ENCODE measurements at places on chromosomes 6 and 20.
A peak's percentile ranks its signal among the peaks of the same experiment; 100 is the strongest.

DNA sequence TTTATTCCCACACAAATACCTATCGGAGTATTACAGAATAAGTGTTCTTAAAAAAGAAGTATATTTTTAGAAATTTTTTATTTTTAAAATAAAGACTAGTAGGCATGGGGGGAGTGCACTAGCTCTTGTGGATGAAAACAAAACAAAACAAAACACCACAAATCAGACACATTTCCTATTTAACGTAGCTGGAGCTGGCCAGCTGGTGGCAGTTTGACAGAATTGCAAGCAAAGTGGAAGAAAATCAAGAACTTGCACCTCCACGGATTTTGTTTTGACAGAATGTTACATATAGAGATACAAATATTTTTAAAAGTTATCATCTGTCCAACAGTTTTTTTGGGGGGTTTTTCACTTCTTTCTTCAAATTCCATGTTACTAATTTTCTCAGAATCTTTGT is 63.6 kb upstream of the SNRPB2 start:
- DNase-seq, result no peak

GRCh38 chr6:10484912-10485311 is 36.2 kb upstream of the GCNT2 start:
- DNase-seq, result no peak

DNA sequence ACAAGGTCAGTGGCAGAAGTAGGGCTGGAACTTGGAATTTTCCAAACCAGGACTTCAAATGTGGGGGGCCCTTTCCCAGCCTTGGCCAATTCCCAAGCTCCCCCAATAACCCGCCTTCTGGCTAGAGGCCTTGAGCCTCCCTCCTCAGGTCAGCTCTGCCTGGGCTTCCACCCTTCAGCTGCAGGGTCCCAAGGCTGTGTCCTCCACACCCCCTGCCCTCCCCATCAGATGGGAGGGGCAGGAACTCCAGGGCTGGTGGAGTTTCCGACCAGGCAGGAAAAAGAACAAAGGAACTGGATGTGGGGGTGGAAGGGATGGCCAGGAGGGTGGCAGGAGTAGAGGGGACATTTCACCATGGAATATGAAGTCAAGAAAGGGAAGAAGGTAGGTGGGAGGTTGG is at the start of gene CCM2L:
Gene CCM2L (plus strand): TSS at position 338 of the 400 bp plus-strand sequence. CDS start 17 bp downstream, at position 355.
- DNase-seq, result no peak

- DNase-seq, result no peak
These were observed 26.9 kb downstream of the SLC22A16 start for GRCh38 chr6:110449541-110449895.

- no peak for DNase-seq
These were observed 53.7 kb downstream of the JARID2 start for GRCh38 chr6:15299430-15300131.

DNA sequence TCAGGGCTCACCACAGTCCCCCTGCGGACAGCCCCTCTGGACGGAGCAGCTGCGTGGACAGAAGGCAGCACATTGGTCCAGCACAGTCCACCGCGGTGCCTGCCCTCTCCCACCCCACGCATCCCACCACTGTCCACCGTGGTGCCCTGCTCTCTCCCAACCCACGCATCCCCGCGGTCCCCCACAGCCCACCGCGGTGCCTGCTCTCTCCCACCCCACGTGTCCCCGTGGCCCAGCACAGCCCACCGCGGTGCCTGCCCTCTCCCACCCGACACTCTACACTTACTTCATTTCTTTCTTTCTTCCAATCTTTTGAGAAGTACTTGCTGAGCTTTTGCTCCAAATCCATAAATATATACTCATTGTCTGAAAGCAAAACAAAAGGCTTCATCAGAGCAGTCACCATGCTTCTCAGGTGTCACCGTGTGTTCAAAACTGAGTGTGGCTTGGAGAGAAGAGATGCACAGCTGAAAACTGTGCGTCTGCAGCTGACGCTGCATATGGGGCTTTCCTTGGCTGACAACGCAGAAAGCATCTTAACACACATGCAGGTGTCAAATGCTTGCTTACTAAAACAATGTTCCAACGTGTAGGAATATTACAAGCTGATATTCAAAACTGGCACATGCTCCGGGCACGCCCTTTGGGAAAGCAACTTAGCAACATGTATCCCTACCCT is 11.8 kb downstream of the FRMD1 start:
- no peak for DNase-seq

- DNase-seq, result no peak
These were observed 3.5 kb downstream of the SCML4 start for GRCh38 chr6:107820338-107821261.

- peak; percentile 13 for DNase-seq
These were observed at the start of gene MRAP2 for GRCh38 chr6:84033523-84034451. Gene MRAP2 (plus strand): TSS chr6:84033772. CDS start chr6:84055319, 21,547 bp downstream.

DNA sequence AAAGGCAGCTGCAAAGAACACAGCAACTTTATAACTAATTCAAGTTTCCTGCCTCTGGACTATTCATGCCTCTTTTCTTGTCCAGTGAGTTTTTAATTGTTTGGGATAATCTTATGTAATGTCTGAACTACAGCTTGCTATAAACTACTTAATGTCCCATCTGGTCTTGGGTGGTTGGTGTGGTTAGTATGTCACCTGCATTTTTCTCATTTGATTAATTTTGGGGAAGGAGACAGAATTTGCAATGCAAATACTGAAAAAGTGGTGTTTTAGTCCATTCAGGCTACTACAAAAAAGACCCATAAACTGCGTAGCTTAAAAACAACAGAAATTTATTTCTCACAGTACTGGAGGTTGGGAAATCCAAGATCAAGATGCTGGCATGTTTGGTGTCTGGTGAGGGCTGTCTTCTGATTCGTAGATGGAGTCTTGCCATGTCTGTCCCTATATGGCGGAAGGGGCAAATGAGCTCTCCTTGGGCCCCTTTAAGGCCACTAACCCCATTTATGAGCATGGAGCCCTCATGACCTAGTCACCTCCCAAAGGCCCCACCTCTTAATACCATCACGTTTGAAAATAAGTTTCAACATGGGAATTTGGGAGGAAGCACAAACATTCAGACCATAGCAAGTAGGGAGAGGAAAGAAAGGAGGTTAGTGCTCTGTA is 22.4 kb downstream of the RNF8 start:
- DNase-seq, result no peak

- no peak for DNase-seq
These were observed 19.1 kb upstream of the FOXC1 start for GRCh38 chr6:1590580-1590979.

- DNase-seq, result no peak
These were observed 1160.2 kb downstream of the EPHA7 start for GRCh38 chr6:92259171-92259570.

- DNase-seq, result no peak
These were observed 864.2 kb downstream of the KIF16B start for GRCh38 chr20:15708984-15709598.

DNA sequence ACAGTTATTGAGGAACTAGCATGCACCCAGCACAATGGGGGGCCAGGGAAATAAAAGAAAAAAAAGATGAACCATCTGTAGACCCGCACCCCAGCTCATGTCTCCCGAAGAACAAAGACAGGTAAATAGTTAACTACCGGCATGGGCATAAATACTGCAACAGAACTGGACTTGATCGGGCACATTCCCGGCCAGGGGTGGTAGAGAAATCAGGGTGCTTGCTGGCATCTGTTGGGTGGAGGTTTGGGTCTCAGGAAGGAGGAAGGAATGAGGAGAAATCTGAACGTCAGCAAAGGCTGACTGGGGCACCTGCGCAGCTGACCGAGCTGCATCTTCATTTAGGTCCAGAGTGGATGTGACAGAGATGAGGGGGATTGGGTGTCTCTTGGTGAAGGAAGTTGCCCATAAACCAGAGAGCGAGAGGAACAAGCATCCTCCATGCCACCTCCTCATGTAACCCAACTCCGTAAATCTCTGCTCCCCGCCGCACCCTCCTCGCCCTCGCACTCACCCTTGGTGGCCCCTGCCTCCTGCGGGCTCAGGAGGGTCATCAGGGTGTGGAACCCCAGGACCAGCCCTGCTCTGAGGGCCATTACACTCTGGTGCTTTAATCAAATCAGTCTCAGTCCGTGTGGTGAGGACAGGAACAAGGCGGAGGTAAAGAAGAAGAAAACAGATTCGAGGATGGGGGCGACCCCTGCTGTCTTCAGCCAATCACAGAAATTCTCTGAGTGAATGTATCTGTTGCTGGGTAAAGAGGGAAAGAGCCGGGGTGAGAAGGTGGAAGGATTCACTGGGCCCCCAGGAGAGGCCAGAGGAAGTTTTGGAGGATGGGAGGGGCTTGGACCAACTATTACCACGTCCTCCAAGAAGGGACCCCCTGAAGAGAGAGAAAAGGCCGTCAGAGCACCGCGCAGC is at the start of gene HLA-DOA:
Gene HLA-DOA (minus strand): TSS at position 648 of the 918 bp plus-strand sequence.
- no peak for DNase-seq

DNA sequence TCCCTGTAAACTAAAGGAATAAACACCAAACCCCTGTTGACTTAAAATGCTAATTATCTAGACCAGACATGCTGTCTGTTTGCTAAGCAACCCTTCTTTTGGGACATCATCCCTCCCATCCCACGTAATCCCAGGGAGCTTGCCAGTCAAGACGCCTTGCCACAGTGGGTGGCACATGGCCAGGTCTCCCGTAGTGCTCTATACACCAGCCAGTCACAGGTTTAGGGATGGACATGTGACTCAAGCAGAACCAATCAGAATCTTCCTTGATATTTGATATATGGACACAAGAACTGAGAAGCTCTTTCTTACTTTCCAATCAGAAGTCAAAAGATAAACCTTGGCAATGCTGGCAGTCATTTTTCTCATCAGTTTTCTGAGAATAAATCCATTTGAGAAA is 60.0 kb downstream of the CNKSR3 start:
- DNase-seq, result no peak

DNA sequence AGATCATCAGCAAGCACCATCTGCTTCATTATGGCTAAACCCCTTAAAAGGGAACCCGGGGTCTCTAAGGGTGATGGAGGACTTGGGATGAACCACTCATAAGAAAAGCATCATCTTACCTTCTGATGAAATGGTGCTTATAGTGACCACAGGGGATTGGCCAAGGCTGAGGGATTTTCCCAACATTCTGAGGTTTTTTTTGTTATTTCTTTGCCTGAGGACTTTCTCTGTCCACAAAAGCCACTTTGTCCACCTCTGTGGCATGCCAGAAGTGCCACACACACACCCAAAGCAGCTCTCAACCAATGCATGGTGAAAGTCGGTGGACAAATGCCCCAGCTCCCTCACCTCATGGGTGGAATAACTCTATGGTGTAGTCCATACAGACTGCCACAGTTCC is 79.3 kb upstream of the TOP1 start:
- DNase-seq, result no peak

DNA sequence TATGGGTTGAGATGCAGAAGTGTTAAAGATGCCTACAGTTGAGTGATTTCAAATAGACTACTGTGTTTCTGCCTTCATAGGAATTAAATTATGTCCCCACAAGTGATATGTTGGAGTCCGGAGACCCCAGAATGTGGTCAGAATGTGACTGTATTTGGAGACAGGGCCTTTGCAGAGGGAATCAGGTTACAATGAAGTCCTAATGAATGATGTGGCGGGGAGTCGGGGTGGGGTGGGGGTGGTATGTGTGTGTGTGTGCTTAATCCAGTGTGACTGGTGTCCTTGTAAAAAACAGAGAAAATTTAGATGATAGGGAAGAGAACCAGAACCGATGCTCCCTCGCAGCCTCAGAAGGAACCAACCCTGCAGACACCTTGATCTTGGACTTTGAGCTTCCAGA is 448.2 kb downstream of the QKI start:
- no peak for DNase-seq

DNA sequence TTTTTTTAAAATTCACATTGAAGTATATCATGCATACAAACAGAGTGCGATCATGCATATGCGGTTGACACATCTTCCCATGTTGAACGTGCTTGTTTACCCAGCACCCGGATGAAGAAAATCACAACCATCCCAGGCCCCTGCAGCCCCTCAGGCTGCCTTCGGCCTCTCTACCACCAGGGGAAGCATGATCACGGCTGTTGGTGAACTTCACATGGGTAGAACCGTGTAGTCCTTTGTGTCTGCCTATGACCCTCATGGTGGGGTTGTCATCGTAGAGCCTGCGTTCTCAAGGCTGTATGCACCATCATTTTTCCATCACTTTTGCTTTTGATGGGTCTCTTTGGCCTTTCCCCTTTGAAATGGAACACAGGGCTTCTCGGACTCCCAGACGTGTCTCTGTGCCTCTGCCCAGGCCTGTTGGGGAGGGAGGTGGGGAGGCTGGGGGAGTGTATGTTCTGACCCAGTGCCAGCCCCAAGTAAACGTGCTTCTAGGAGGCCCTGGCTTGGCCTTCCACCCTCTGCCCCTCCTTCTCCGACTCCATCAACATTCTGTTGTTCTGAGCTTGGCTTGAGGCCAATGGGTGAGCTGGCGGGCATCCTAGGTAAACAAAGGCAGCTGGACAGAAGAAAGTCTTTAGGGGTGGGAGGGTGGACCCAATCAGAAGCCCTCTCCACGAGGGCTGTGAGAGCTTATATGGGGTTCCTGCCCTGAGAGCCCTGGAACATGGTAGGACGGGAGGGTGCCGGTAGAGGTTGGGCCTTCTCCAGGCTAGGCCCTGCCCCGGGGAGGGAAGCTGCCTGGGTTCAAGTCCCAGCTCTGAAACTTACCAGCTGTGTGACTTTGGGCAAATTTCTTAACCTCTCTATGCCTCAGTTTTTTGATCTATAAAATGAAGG is 39.7 kb downstream of the TGM2 start:
- no peak for DNase-seq

DNA sequence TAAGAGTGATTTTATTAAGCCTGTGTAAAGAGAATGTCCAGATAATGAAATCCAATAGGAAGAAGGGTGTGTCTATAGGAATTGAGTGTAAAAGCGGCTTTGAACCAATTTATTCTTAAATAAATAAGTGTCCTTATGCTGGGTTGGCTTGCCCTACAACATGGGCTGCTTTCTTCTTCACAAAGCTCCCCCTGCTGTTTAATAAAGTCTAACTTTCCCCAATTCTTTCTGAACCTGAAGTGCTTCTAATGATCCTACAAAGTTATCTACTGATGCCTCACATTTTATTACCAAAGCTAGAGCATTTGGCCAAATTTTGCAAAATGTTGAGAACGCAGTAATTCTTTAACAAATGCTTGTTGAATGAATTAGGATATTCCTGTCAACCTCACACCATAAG is 36.3 kb upstream of the SIRT5 start:
- no peak for DNase-seq

DNA sequence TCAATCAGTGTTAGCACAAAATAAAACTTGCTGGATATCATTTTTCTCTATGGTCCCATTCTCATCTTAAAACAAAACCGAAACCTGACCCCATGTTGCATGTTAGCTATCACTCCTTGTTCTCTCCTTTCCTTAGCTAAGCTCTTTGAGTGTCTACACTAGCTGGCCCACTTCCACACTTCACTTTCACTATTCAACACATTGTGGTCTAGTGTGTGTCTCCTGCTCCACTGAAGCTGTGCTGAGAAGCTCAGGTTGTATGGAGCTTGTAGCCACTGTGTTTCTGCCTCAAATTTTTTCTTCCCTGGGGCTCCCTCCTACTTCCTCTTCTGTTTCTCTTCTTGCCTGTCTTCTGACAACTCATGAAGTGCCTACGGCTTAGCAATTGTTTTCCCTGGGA is 223.0 kb downstream of the NKAIN2 start:
- DNase-seq, result no peak

DNA sequence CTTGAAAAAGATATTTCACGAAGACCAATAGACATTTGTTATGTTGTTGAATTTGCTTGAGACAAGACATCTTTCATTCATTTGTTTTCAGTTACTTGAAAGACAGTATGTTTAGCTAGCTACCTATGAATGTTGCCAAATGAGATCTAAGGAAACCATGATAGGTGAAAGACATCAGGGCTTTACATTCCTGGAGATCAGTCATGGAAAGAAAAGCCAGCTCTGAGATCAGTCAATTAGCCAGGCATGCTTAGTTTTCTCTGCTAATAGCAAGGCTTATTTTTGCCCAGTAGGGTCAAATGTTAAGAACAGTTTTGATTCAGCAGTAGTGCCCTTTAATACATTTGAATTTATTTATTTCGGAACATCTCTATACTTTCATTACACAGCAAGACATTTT is 116.5 kb upstream of the EDN1 start:
- DNase-seq, result no peak
